ENCODE measurements at places on chromosomes 1 and 21. TPM values are rescaled to one million over a fixed set of nuclear protein-coding genes. Genes with fewer than 3 reads are reported as not detected.

GRCh38 chr1:2106659-2107405 is 56.6 kb downstream of the PRKCZ start:
- no peak for DNase-seq

DNA sequence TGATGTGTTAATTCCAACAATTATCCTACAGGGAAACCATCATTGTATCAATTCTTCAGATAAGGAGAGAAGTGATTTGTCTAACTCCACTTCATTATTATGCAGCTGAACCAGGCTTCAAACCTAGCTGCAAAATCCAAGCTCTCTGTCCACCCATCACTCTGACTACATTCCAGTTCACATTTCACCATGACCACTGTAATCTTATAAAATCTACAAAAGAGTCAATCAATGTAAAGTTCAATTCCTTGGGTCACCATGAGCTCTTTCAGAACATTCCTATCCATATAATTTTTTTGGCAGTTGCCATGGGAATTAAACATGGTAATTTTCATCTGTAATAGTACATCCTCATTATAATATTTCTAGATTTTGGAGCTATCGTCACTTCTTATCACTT is 100.9 kb downstream of the PLPPR5 start:
- DNase-seq, result no peak

DNA sequence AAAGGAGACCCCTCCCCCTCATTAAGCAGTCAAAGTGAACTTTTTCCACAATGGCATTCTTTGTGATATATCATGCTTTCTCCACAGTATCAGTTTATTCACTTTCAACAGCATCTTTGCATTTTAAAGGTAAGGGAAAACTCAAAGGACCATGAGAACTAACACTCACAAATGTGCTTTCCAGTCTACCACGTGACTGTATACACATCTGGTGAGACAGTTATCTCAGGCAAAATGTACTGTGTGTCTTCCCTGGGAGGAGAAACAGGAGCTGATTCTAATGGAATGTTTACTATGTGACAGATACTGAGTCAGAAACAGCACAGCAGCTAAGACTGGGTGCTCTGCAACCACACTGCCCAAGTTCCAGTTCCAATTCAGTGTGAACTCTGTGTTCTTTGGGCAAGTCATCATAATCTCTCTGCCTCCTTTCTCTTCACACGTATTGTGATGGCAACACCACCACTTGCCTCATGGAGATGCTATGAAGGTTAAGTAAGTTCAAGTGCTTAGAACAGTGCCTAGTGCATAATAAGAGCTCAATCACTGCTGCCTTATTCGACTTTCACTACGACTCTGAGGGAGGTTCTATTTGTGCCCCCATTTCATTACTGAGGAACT is 79.0 kb downstream of the SLC45A1 start:
- DNase-seq, result no peak

DNA sequence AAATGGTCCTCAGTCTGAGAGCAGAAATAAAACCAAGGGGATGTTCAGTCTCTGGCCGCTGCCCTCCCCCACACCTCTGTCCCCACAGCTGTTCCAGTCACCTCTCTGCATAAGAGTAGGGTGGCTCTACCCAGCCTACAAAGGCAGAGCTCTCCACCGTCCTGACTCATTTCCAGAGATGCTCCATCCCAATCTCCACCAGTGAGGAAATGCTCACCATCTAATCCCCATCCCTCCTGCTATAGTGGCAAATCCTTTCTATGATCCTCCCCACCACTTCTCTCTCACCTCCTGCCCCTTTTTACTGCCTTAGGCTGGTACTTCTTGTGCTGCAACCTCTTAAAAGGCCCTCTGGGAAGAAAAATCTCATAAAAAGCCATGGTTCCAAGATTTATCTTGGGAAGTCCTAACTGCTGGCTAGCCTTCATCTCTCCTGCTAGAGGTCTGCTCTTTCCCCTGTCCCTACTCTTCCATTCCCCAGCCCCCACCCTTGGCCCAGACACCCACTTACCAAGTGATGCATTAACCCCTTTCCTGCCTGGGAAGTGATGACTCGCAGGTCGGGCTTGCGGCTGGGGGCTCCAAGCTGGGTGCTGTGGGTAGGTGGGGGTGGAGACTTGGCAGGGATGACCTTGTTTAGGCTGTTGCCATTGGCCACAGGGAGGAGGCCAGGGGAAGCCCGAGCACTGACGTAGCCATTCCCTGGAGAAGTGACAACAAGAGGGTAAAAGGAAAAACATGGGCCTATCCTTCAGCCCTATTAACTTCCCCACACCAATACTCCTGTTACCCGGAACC is 23.9 kb downstream of the MEF2D start:
- no peak for DNase-seq

DNA sequence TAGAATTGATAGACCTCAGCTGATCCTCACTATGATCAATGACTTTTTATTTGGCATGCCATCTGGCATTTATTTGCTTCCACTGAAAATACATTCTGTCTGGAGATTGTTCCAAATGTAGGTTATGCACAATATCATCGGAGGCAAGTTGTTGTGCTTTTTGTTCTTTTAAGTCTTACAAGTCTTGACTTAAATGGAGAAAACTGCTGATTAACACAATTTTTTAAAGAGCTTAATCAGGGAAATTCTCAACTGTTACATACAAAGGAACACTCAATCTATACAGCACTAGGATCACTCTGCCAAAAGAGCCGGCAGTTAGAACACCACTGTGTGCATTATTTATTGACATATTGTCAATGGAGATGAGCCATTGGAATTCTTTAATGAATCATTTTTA is 19.2 kb downstream of the CYYR1 start:
- DNase-seq, result no peak

GRCh38 chr1:174746024-174746808 is 253.5 kb upstream of the CACYBP start:
- DNase-seq, result no peak

DNA sequence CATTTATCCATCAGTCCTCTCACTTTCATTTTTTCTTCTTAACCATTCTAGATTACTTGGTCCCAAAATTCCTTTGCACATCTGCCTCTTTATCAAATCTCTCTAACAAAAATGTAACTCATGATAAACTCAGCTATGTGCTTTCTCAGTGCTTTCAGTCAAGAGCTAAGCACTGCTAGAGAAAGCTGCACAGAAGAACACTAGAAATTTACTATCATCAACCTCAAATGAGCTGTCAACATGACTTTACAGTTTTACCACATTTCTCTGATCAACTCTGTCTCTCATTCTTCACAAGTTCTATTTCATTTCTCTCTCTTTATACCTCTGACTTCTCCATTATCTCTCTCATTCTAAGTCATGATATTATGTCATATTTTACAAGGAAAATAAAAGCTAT is 54.2 kb upstream of the PRKACB start:
- DNase-seq, result no peak

DNA sequence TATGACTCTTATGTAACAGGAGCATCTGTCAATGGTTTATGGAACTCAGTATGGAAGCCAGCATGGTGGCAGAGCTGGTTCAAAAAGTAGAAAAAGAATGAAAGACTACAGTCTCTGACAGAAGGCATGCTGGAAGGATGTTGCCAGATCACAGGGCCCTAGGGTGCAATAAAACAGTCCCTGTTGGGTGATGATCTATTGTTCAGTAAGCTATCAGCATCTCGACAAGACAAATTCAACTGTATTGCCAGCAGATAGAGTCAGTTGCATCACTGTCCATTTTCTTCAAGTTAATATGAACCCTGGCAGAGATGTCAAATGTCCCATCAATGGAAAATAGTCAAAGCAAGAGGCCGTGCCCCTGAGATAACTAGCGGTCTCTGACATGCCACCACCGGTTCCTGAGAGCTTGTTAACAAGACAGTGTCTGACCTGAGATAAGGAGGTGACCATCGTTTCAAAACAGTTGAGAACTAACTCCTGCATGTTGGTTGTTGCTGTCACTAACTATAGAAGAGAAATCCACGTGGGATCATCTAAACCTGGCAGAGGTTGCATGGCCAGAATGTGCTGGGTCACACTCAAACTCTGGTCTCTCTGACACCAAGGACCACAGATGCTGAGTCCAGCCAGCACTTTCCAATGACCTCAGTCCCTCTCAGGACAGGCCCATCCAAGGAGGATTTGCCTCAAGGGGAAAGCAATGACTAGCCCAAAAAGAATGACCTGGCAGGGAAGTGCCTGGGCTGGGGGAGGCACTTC is 125.9 kb downstream of the RIPK4 start:
- DNase-seq, result no peak

GRCh38 chr1:226061068-226061840 is 1.3 kb upstream of the H3-3A start:
- no peak for DNase-seq

DNA sequence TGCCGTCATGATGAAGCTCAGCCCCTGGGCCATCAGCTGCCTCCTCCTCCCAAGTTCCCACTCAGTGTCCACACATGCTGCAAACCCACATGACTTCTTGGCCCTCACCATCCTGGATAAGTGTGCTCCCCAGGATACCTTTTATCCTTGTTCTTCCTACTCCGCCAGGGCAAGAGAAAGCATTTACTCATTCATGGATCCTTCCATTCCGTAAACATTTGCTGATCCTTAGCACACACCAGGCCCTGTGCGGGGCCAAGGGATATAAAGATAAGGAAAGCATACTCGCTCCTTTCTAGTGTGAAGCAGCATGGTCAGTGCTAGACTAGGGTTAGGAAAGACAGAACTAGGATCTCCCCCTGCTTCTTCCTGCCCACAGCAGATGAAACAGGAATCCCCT is 122.1 kb upstream of the HMGB4 start:
- DNase-seq, result no peak

- DNase-seq, result peak; percentile 94
Observed at GRCh38 chr1:226679853-226680516, 59.1 kb downstream of the ITPKB start.

DNA sequence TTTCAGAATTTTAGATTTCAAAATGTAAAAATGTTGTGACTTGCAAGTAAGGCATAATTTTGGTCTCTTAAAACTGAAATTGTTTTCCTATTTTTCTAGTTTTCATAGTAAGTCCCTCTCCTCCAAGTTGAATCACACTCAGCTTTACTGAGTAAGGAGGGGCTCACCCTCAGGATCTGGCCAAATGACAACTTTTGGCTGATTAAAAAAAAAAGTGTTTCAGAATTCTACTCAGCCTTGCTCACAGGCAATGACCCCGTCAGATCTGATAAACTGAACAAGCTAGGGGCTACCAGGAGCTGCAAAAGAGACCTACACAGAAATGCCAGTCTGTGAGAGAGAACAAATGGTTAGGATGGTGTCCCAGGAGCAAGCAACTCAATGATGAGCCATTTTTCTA is 159.8 kb downstream of the PBX1 start:
- no peak for DNase-seq

DNA sequence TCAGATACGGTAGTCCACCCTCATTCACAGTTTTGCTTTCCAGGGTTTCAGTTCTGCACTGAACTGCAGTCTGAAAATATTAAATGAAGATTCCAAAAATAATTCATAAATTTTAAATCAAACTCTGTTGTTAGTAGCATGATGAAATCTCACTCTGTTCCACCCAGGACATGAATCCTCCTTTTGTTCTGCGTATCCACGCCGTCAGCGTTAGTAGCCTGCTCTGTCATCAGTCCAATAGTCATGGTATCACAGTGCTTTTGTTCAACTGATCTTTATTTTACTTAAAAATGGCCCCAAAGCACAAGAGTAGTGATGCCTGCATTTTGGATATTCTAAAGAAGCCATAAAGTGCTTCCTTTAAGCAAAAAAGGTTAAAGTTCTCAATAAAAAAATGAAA is 23.9 kb downstream of the CHD1L start:
- no peak for DNase-seq

DNA sequence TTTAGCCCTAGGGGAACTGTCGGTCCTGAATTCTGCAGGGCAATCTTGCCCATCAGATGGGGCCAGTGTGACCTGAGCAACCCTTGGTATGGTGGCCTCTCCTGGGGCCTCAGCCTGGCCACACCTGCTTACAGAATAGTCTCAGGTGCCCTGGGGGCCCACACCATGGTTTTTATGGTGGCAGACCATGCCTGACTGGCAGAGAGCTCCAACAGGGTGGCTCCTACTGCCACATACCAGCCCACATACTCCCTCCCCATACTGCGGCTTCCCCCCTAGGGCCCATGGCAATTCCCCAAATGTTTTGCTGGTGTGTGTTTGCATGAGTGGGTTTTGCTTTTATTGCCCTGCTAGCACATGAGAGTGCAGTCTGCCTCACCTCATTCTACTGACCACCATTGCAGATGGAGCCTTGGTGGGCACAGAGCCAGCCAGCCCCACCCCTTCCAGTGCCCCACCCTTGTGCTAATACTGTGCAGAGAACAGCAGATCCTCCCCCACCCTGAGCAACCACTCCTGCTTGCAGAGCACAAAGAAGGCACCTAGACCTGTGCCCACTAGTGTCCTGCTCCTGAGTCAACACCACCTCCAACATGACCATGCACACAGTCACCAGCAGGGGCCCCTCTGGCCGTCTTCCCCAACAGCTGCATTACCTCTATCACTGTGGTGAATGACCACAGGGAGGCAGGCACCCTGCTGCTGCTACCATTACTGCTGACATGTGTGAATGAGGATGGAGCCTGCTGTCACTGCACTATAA is 86.8 kb downstream of the GDAP2 start:
- DNase-seq, result no peak

- no peak for DNase-seq
Observed at GRCh38 chr1:164653705-164654104, 94.7 kb downstream of the PBX1 start.

- DNase-seq, result no peak
Observed at GRCh38 chr1:196543833-196544232, 64.4 kb downstream of the KCNT2 start.

GRCh38 chr1:112507921-112508277 is 866 bp upstream of the WNT2B start:
- no peak for DNase-seq

GRCh38 chr1:207397525-207397926 is 56.6 kb upstream of the CR2 start:
- DNase-seq, result no peak

DNA sequence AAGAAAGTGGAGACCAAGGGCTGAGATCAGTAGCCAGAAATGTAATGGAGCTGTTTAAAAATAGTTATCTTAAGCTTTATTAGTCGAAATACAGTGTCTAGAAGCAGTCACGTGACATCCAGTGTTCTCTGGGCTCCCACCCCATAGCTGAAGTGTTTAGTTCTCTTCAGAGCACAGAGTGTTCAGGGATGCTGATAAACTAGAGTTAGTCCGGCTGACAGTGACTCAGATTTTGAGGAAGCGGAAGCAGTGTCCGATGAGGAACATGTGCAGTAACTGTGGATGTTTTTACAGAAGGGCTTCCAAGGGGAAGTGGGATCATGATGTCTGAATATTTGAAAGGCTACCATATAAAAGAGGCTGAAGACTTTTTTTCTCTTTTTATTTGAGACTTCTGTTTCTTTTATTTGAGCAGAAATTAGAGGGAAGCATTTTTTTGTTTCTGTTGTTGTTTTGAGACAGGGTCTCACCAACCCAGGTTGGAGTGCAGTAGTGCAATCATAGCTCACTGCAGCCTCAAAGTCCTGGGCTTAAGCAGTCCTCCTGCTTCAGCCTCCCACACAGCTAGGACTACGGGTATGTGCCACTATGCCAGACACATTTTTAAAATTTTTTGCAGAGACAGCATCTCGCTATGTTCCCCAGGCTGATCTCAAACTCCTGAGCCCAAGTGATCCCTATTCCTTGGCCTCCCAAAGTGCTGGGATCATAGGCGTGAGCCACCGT is 124.2 kb downstream of the GALNT2 start:
- DNase-seq, result peak; percentile 71

- DNase-seq, result no peak
Observed at GRCh38 chr21:34702341-34703170, 33.8 kb downstream of the CLIC6 start.

S100A2 gene
- not detected for total RNA-seq

ILDR2 gene
- total RNA-seq, result 1.6 TPM

KCNAB2 gene
- total RNA-seq, result 13.9 TPM

GLIS1 gene
- total RNA-seq, result 1.7 TPM

LCE2A gene
- total RNA-seq, result not detected

DIRAS3 gene
- total RNA-seq, result 1.1 TPM

SPRR5 gene
- total RNA-seq, result not detected

DCST1 gene
- total RNA-seq, result not detected
